ENCODE measurements at places on chromosomes 6 and 20. TPM values are rescaled to one million over a fixed set of nuclear protein-coding genes. Genes with fewer than 3 reads are reported as not detected.

- no peak for DNase-seq
Measured at GRCh38 chr6:92608751-92609150, 810.6 kb downstream of the EPHA7 start.

GRCh38 chr20:43513931-43514647, 6.6 kb downstream of the L3MBTL1 start:
- peak; percentile 94 for DNase-seq

Gene CNBD2
- polyA plus RNA-seq = 0.76 TPM

GRCh38 chr20:1489764-1490436, 1.3 kb downstream of the SIRPB2 start:
- no peak for DNase-seq

Gene GSTA3
- polyA plus RNA-seq = 1.4 TPM

GRCh38 chr6:131995917-131996316, 44.7 kb upstream of the CCN2 start:
- no peak for DNase-seq

Gene THBS2
- 8.0 TPM for polyA plus RNA-seq

DNA sequence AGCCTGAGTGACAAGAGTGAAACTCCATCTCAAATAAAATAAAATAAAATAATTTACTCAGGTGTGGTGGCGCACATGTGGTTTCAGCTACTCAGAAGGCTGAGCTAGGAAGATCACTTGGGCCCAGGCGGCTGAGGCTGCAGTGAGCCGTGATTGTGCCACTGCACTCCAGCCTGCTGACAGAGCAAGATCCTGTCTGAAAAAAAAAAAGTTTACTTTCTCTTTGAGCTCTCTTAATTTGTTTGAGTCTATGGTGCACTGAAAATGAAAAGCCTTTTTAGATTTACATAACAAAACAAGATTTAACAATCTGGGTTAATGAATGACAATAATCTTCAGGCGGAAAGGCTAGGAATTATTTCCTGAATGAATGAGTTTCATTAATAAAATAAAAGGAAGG, 23.3 kb upstream of the NHSL1 start:
- DNase-seq = no peak

GRCh38 chr6:157219201-157220200, 103.8 kb downstream of the TMEM242 start:
- no peak for DNase-seq

- DNase-seq = no peak
Measured at GRCh38 chr20:60024801-60025200, 66.6 kb downstream of the CDH26 start.
